ENCODE measurements at places on chromosomes 2 and 18. TPM values are rescaled to one million over a fixed set of nuclear protein-coding genes. Genes with fewer than 3 reads are reported as not detected.
A peak's percentile ranks its signal among the peaks of the same experiment; 100 is the strongest.

Gene ZNF512
- 18.0 TPM for total RNA-seq

DNA sequence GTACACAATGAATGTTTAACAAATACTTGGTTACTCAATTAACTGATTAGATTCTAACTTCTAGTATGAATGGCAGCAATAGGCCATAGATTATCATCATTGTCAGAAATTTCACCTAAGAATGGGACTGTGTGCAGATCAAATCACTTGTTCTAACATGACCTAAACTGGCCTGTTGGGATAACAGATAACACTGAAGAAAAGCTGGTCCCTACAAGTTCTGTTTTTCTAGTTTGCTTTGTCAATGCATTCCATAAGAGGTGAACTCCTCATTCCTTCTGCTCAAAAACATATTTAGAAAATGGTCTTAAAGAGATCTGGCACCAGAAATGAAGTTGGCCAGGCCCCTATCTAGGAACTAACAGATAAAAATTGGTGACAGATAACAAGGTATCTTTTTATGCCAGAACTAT lies 175.4 kb downstream of the THADA start:
- no peak for DNase-seq

Gene TNFRSF11A
- total RNA-seq = 0.17 TPM

GRCh38 chr2:29196792-29197788 lies 81.9 kb downstream of the CLIP4 start:
- peak; percentile 30 for DNase-seq

GRCh38 chr2:169693360-169693759 lies 845 bp downstream of the CFAP210 start:
- DNase-seq = no peak

GRCh38 chr2:162965191-162965590 lies 126.6 kb upstream of the KCNH7 start:
- DNase-seq = no peak

DNA sequence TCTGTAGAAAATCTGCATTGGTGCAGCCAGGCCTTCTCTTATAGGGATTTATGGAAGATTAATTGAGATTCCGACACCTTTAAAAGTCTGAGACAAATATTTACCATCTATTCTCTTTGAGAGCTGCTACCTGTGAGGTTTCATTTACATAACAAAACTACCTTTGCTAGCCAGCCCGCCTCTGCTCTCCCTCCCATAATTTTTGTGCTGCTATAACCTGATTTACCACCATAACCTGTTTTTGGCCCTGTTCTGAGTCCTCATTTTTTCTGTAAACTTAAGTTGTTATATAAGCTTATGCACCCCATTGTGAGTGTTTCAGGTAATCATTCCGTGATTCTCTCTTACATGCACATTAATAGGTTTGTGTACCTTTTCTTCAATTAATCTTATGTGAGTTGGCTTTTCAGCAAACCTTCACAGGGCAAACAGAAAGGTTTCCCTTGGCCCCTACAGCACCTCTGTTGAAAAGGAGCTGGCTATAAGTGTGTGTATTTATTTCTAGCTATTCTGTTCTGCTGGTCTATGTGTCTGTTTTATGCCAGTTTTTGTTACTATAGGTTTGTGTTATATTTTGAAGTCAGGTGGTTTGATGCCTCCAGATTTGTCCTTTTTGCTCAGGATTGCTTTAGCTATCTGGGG lies 114.9 kb upstream of the XIRP2 start:
- no peak for DNase-seq

Gene TSPYL6
- not detected for total RNA-seq

DNA sequence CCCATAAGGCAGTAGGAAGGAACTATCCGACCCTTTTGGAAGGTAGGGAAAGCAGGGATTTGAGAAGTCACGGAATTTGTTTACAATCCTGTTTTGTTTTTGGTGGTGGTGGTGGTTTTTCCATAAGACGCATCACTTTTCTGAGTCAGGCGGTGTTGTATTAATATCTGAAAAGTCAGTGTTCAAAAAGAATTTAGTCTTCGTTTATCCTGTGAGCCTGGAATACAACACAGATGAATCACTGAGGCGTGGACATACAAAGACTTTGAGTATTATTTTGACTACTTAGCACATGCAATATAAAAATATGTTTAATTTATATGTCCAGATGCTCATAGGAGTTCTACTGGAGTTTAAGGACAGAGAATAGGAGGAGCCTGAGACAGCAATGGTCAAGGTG lies 785 bp downstream of the ZNF892 start:
- DNase-seq = no peak

DNA sequence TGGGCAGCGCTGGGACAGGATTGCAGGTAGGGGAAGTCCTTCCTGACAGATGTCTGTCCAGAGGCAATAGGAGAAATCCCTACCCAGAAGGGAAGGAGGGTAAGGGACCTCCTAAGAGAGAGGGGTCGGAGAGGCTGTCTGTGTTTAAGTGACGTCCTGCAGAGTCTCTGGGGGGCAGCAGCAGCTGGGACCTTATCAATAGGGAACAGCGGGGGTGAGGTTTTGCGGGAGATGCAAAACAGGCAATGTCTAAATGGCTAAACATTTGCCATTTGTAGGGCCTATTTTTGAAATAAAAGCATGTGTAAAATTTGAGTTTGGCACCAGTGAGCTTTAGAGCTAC lies 108.7 kb upstream of the HS6ST1 start:
- no peak for DNase-seq

- DNase-seq = no peak
These were observed 39.8 kb downstream of the TRAK2 start for GRCh38 chr2:201411421-201411820.

Gene RAB27B
- 1.4 TPM for total RNA-seq

Gene RTP5
- not detected for total RNA-seq

Gene NYAP2
- 0.95 TPM for total RNA-seq

Gene SCYGR4
- not detected for total RNA-seq

DNA sequence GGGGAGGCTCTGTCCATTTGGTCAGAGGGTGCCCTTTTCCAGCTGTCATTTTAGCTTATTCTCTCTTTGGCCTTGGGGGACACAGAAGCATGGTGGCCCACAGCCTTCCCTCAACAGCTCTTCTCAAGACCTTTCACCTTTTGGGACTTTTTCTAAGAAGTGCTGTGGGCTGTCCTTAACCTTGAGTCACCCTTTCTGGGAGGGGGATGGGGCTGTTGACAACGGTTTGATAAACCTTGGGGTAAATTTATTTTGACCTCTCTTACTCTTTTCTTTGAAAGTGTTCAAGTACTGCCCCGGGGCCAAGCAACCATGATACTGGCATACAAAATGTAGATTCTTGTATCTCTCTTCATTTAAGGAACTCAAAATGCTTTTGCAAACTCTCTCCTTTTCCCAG lies 13.7 kb downstream of the IGFBP5 start:
- no peak for DNase-seq

DNA sequence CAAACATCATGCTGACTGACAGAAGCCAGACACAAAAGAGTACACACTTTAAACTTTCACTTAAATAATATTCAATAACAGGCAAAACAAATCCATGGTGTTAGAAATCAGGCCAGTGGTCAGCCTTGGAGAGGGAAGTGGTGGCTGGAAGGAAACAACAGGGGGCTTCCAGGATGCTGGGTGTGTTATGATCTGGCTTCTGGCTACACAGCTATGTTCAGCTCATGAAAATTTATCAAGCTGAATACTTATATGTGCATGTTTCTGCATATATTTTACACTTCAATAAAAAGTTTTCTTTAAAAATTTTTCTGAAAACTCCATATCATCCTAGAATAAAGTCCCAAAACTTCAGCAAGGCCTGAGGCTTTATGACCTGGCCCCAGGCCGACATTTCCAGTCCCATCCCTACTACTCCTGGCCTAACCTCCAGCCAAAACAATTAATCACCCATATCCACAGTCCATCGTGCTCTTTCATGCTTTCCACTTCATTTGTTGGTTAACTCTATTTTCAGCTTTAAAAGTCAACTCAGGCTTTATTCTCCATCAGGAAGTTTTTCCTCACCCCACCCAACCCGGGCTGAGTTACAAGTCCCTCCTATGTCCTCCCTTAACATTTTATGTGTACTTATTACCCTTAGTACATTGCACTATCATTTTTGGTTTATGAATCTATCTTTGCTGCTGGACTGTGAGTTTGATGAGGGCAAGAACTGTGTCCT lies 27.9 kb upstream of the SPTBN1 start:
- no peak for DNase-seq
